Left lung (tissue), 14 donors: ENCODE measurements at places on chromosomes 4 and X.

GRCh38 chrX:49958727-49959485 is 36.5 kb downstream of the CLCN5 start:
- no peak for DNase-seq

GRCh38 chr4:140673729-140674128 is 82.5 kb downstream of the TBC1D9 start:
- DNase-seq = no peak

- no peak for DNase-seq
These were observed 11.1 kb downstream of the NIPAL1 start for GRCh38 chr4:48027653-48028052.

GRCh38 chr4:20423420-20423819 is 171.7 kb downstream of the SLIT2 start:
- DNase-seq = no peak

- no peak for DNase-seq
These were observed 128.0 kb downstream of the FRAS1 start for GRCh38 chr4:78185117-78185516.

GRCh38 chrX:140948827-140949226 is 53.6 kb upstream of the SPANXB1 start:
- no peak for DNase-seq

DNA sequence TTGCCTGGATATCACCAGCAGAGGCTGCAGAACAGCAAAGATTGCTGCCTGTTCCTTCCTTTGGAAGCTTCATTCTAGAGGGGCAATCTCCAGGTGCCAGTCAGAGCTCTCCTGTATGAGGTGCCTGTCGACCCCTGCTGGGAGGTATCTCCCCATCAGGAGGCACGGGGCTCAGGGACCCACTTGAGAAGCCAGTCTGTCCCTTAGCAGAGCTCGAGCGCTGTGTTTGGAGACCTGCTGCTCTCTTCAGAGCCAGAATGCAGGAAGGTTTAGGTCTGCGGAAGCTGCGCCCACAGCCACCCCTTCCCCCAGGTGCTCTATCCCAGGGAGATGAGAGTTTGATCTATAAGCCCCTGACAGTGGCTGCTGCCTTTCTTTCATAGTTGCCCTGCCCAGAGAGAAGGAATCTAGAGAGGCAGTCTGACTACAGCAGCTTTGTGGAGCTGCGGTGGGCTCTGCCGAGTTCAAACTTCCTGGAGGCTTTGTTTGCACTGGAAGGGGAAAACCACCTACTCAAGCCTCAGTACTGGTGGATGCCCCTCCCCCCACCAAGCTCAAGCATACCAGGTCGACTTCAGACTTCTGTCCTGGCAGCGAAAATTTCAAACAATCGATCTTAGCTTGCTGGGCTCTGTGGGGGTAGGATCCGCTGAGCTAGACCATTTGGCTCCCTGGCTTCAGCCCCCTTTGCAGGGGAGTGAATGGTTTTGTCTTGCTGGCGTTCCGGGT is 57.9 kb downstream of the DKK2 start:
- DNase-seq = no peak
